ENCODE measurements at places on chromosomes 2 and 18.

GRCh38 chr2:199646439-199646838 lies 188.7 kb upstream of the SATB2 start:
- DNase-seq = no peak

- no peak for DNase-seq
These were observed 51.7 kb downstream of the FAM168B start for GRCh38 chr2:131041402-131042147.

DNA sequence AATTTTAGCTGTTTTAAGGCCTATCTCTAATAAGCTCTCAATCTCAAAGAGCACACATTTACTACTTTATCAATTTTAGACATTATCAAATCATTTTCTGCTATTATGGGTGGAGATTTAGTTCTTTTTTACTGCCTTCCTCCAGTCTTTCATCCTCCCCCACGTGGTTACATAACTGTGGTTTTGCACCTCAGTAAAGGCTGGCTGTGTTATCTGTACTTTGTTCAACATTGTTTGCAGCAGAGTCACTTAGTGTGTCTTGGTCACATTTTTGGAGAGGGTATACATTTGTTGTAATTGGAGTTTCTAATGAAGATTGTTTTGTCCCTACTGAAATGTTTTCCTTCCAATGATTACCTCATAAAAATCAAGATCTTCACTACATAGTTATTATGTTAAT lies 549.6 kb upstream of the CELF4 start:
- DNase-seq = no peak

- no peak for DNase-seq
These were observed 12.3 kb upstream of the SP100 start for GRCh38 chr2:230403746-230404145.

DNA sequence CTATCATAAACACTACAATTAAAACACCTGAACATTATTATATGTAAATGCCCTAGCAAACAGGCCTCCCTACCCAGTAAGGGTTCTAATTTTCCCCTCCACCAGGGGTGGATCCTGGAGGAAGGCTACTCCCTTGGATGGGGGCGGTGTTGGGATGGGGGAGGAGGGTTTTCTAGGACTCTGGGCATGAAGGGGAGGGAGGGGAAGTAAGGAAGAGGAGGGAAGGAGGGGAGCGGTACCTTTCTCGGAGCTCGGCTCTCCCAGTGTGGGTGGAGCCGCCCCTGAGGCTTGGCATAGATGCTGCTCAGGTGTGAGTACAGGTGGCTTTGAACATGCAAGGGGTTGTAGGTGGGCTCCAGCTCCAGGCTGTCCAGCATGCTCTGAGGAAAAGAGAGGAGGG lies 5.4 kb downstream of the DOK1 start:
- no peak for DNase-seq

DNA sequence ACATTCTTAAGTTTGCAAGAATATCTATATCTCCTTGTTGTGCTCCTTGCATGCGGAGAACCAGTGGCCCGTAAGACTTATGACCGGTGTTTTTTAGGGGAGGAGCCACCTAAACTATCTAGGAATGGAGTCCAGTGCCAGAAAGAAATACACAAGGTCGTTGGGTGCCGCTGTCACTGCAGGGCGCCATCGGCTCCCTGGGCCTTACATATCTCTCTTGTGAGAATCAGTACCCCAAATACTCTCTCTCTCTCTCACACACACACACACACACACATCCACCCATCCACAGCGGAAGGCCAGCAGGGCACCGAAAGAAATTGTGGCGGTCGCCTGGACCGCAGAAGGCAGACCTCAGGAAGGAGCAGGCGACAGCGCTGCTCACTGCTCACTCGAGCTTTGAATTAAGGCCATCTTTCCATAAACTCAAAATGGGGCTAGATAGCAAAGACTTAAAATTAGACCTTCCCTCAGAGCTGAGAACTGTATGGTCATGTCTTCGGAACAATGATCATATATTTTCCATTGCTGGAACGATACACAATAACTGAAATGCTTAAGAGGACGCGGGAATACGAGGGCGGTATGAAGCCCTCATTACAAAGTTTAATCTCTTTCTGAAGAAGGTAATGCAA lies 10.4 kb downstream of the NR4A2 start:
- no peak for DNase-seq

- no peak for DNase-seq
These were observed 329.7 kb upstream of the ZEB2 start for GRCh38 chr2:144849612-144850011.

DNA sequence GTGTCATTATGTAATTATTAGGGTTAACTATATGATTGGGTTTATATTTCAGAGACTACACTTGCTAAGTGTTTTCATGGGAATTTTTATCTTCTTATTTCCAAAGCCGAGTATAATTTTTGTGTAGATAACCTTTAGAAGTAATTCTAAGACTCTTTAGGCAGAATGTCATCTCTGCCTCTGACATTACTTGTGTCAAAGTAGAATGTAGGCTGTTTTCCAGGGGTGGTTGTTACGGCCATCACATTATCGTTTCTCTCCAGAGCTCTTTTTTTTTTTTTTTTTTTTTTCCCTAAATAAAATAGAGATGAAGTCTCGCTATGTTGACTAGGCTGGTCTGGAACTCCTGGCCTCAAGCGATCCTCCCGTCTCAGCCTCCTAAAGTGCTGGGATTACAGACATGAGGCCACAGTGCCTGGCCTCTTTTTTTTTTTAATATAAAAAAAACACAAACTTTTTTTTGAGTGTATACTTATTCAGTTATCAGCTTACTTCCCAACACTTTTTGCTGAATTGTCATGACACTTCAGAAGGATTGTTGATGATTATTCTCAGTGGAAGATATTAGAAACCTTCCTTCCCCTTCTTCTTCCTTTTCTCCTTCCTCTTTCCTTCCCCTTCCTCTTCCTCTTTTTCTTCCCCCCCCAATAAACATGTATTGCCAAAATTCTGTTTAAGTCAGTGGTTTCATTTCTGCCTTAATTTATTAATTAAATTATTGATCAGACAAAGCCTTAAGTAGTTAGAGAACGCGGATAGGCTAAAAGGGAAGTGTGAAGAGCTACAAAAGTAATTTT lies 2.3 kb downstream of the PIKFYVE start:
- no peak for DNase-seq

- no peak for DNase-seq
These were observed 55.0 kb upstream of the PKDCC start for GRCh38 chr2:41992671-41993434.

DNA sequence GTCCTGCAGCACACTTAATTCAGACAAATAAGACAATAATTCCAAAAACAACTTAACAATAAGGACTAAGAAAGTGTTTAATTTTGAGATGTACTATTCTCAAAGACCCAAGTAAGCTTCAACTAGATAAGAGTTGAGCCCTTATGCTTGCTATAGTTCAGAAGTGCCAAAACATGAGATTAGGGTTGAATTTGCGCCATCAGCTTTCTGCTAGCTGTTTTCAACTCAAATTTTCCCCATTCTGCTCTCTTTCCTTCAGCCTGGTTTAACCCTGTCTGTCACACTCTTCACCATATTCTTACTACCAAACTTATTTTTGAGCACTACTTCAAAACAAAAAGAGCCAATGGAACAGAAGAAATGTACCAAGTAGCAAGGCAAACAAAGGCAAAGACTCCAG lies 4.1 kb downstream of the NFE2L2 start:
- no peak for DNase-seq

DNA sequence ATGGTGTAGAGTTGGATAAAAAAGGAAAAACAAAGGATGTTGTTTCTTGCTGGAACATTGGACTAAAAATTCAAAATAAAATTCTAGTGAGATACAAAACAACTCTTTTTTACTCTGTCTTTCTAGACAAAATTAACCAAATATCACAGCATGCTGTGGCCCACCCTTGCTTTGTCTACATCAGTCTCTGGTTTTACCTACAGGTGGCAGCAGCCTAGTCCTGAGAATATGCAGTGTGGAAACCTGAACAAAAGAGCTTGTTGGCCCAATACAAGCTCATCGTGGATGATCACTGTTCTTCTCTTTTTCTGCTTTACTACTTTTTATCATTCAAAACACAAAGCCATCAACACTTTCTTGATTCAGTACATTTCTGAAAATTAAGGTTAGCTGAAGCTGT lies 210.4 kb downstream of the CDH19 start:
- no peak for DNase-seq

- no peak for DNase-seq
These were observed 5.5 kb downstream of the ASAP2 start for GRCh38 chr2:9212010-9212635.

DNA sequence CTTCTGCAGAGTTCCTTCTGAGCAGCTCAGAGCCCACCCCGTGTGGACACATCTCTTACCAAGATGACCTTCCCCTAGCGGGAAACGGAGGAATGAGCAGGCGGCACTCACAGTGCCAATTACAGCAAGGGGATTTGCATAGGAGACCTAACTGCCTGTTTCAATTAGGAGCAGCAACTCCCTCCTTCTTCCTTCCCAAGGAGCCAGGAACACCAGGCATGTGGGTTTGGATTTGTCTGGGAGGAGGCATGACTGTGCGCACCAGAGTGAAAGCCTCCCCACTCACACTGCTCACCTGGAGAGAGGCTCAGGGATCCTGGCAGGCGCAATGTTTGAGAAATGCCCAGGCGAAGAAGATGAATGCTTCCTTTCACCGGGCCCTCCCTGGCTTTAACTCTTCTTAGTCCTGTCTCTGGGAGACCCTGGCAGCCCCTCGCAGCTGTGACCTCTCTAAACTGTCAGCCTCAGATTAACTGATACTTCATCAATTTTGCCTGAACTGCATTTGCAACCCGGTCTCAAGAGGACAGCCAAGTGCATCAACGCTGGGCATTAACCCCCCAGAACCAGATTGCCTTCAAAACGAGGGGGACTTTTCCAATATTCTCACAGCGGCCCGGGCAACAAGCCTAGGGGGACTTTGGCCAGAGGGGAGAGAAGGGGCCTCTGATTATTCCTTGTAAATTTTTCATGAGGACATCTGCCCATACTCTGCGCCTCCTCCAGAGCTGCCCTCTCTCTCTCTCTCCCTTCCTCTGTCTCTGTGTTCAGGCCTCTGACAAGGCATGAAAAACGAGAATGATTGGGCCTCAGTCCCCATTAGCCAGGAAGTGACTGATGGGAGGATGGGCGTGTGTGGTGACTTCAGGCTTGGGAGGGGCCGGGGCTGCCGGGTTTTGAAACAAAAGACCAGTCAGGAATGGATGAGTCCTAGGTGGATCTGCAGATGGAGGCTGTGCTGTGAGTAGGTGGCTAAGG lies 93.8 kb downstream of the CMPK2 start:
- DNase-seq = peak; percentile 60

DNA sequence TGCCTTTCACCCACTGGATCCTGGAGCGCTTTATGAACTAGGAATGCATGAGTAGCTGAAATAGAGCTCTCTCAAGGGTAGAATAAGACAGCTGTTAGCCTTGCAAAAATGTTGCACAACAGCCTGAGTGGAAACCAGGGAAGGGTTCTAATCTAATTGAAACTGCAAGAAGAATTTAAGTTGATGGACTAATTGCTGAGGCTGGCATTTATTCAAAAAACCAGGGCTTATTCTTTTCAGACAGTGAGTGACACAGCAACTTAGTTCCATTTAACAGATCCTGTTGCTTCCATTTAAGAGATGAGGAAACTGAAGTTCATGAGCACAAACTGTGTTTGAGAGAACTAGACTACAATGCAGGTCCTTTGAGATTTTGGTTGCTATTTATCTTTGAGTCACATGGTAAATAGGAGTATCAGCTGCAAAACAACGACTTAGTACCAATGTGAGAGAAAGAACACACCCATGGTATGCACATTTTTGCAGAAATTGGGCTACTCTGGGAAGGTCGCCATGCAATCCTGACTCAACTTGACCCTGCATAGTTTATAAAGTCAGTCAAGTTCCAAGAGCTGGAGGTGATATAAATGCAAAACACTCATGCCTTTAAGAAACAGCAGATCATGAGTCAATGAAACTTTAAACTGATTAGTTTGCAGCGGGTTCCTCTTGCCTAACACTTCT lies 76.4 kb upstream of the PARD3B start:
- DNase-seq = no peak

DNA sequence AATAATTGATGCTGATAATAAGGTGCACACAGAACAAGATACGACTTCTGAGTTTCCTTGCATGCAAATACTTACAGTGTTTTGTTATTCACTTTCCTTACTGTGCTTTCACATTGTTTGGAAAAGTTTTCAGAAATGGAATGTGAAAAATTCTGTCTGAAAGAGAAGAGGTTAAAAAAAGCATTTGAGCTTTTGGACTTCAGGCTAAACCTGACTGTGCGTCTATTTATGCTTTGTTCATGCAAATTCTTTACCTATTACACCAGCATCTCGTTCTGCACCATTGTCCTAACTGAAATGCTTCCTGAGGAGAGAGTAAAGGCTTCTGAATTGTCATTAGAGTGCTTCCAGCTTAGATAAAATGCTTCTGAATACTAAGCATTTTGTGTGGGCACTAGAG lies 61.4 kb downstream of the LHCGR start:
- DNase-seq = no peak

DNA sequence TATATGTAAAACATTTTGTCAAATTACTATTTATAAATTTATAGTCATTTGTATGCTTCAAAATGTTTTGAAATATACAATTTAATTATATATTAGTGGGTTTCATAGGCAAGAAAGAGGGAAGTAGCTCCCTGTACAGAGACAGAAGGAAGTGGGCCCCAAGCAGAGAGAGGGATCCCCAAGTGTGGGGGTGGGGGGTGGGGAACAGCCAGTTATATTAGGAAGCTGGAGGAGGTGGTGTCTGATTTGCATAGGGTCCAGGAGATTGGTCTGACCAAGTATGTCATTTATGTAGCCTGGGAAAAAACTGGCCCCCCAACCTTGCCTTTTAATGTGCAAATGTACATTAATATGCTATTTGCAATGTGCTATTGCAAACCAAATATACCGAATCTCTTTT lies 76.5 kb upstream of the ZSWIM2 start:
- no peak for DNase-seq

GRCh38 chr2:197599285-197599965 lies 76.0 kb downstream of the RFTN2 start:
- no peak for DNase-seq

- DNase-seq = no peak
These were observed 251.6 kb upstream of the APCDD1 start for GRCh38 chr18:10202845-10203321.

DNA sequence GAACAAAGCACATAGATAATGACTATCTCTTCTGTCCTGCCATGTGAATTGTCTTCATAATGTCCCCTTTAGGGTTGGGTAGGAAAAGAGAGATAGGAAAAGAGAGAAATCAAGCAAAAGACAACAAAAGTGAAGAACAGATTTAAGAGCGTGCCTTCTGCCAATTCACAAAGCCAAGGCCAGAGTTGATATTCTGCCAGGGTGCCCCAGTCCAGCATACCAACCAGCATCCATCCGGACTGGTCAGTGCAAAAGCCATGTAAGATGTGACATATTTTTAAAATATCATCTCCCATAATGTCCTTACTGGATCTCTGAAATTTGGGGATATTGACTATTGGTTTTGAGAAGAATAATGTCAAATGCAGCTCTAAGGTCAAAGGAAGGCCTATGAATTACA lies 35.7 kb upstream of the KLF7 start:
- DNase-seq = no peak

DNA sequence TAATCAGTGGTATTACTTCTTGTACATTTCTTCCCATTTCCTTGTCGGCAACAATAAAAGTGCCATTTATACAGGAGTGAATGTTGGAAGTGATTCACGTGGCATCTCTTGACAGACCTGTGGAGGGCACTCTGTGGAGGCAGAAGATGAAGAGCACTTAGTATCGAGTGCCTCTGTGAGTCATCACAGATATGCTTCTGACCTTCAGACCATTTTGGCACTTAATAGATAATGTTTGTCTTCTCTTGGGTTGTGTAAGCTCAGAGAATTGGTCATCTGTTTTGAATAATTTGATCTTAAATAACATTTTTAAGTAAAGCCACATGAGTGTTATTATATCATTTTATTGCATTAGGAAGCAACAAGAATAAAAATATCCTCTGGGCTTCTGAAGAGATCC lies 305.5 kb downstream of the PTPRM start:
- no peak for DNase-seq
